Fibroblast of the aortic adventitia (primary cell): ENCODE measurements at places on chromosomes 1 and 21. TPM values are rescaled to one million over a fixed set of nuclear protein-coding genes. Genes with fewer than 3 reads are reported as not detected.

REG4 gene
- total RNA-seq: not detected in 2 replicates

MAP3K21 gene
- 0.18 and 0.25 TPM in 2 replicates for total RNA-seq

CEPT1 gene
- total RNA-seq: 34.0 and 40.7 TPM in 2 replicates

CACNA1S gene
- not detected in 2 replicates for total RNA-seq

NECAP2 gene
- 71.5 and 73.9 TPM in 2 replicates for total RNA-seq

PCAT6 gene
- not detected in 2 replicates for total RNA-seq

SPRTN gene
- total RNA-seq: 17.2 and 33.6 TPM in 2 replicates

PRDM16 gene
- total RNA-seq: 0.98 and 11.3 TPM in 2 replicates

TINAGL1 gene
- 1.2 and 99.8 TPM in 2 replicates for total RNA-seq
